ENCODE measurements at places on chromosomes 11 and 22.

DNA sequence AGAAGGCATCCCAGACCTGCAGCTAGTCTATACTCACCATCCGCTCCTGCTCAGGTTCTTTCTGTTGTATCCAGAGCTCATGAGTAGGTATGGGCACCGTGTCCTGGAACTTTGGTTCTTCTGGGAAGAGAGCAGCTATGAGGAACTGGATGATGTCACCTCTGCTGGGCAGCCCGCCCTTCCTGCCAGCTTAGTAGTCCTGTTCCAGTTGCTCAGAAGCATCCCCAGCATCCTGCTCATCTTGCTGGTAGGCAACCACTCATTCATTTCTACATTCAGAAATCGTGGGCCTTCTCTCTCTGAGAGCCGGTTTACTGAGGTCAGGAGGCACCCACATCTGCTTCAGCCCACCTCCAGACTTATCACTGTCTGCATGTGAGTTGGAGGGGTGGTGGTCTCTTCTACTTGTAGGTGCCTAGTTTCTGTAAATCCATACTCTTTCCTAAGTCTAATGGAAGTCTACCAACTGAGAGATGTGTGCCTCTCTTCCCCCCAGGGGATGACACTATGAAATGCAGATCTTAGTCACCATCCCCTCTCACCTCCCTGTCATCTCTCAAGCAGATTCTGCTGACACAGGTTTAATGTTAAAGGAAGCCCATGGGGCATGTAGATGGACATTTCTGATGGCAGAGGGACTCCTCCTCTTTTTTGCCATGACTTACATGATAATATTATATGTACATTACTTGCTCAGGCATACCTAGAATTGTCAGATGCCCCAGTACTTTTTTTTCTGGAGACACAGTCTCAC, 29.6 kb upstream of the CCDC134 start:
- DNase-seq = peak; percentile 8

GRCh38 chr11:2999464-2999998, 7.4 kb upstream of the NAP1L4 start:
- no peak for DNase-seq

DNA sequence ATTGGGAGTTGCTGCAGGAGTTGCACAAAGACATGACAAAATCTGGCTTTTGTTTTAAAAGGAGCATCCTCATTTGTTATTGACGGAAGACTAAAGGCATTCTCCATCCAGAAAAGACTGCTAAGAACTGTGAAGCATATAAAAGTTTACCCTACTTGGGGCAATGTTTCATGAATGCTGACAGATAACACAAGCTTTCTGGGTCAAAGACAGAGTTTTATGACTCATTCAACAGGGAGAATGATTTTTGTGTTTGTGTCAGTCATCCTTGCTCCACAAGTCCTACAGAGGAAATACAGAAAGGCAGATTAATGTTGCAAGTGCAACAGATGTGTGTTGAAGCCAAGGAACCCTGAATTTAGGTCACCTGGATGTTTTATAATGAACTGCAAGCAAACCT, 2.5 kb downstream of the GLYATL1 start:
- no peak for DNase-seq

GRCh38 chr22:25125693-25126357, 73.8 kb upstream of the CRYBB3 start:
- DNase-seq = no peak

DNA sequence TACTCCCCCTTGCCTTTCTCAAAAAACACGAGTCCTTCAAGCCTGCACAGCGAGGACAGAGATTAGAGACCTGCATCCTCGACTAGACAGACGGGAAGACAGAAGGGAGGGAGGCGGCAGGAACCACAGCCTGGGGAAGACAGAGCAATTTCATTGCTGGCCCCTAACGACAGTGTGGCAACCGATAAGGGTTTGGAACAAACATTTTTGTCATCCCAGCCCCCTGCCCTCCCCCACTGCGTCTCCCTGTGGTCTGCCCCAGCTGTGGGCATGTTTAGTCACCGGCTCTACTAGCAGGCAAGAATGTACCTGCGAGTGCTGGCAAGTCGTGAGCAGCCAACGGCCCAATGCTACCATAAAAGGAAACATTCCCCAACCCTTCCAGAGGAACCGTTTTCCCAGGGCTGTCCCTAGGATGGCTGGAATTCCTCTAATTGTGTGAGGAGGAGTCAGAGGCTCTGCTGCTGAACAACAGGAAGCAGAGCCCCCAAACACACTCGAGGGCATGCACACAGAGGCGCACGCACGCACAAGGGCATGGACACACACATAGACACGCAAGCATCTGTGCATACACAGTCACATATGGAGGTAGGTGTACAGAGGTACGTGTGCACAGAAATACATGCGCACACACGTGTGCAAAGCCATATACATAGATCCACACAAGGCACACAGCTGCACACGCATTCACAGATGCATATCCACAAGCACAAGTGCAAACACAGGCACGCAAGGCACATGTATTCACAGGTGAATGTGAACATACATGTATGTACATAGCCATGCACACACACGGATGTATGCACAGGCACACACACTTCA, 58.3 kb downstream of the MYH9 start:
- DNase-seq = peak; percentile 80

GRCh38 chr11:131762346-131763110, 392.1 kb downstream of the NTM start:
- no peak for DNase-seq

DNA sequence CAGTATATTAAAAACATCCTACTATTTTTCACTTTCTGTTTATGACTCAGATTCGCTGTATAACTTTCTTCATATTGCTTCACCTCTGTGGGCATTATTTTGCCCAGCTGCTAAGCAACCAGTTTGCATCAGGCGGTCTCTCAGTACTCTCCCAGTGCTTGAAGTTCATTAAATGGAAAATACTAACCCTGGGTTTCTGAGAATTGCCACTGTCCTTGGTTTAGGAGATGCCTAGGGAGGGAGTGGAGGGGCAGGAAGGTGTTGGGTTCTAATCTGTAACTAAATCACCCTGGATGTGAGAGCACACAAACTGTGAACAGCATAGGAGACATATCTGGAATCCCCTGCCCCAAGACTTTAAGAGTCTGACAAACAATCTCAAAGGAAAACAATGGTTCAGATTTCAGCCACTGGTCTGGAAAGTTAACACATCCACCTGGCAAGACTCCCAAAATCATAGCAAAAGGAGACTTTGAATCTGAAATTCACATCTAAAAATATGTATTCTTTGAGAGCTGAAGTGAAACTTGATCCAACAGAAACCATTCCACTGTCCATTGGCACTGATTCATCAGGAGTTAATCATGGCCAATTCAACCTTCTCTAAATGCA, 540.0 kb downstream of the SOX6 start:
- DNase-seq = peak; percentile 72

DNA sequence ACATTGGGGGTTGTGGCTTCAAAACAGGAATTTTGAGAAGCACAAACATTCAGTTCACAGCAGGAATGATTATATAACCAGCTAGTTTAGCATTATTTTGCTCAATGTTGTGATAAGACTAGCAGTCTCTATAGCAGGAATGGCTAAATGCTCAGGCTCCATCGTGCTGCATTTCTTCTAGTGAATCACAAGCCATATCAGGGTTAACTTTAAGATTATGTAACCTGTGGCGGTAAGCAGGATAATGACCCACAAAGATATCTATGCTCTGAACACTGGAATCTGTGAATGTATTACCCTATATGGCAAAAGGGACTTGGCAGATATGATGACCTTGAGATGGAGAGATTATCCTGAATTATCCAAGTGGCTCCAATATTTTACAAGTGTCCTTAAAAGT, 14.8 kb downstream of the FSHB start:
- no peak for DNase-seq

GRCh38 chr22:23143119-23143518, 1.3 kb upstream of the RSPH14 start:
- DNase-seq = no peak

GRCh38 chr11:70477609-70478008, 79.3 kb downstream of the CTTN start:
- no peak for DNase-seq

GRCh38 chr11:64605656-64606585, 14.9 kb downstream of the SLC22A12 start:
- no peak for DNase-seq

- no peak for DNase-seq
Measured at GRCh38 chr22:22362936-22363335, 118.3 kb downstream of the VPREB1 start.

- DNase-seq = no peak
Measured at GRCh38 chr11:48210052-48210451, 6.6 kb upstream of the OR4B1 start.

- no peak for DNase-seq
Measured at GRCh38 chr11:75539459-75540334, 14.0 kb upstream of the GDPD5 start.

DNA sequence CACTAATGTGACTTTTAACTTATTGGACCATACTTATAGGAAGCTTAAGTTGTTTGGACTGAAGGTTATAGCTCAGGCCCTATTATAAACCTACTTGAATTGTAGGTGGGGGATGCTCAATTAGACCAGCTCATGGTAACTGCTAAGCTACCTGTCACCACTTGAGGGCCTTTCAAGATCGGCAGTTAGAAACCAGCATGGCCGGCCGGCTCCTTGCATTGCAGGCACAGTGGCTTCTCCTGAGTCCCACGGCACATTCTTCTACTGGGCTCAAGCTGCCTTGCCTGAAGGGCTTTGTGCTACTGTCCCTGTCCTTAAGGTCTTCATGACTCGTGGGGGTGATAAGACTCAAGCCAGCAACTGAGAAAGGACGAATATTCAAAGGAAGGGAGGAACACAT, 70.8 kb downstream of the TBC1D22A start:
- DNase-seq = no peak

DNA sequence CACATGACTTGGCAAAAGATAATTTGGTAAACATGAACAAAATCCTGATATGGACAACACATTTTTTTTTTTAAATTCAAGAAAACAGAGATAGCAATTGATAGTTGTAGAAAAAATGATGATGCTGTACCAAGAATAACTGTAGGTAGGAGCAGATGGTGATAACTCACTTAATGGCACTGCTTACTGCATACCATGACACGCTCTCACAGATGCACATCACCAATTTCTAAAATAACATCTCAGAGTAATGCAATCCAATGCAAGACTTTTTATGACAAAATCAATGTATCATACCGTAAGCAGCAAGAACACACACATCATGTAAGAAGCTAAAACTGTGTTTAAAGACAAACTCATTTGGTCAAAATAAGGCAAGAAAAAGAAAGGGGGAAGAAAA, 96.2 kb downstream of the LARGE2 start:
- DNase-seq = no peak

DNA sequence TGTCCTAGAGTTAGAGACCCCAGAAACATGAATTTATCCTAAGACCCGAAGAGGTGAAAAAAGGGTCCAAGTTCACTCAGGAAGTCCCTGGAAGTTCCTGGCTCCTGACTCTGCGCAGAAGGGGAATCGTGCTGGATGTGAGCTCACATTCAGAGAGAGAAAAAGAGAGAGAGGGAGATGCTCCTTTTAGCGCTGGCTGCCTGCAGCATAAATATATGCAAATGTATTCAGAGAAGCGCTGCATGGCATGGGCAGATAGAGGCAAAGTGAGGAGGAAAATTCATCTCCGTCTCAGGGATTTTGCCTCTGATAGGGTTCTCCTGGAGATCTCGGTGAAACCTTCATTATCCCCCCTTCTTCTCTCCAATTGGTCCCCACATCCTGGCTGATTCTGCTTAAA, 517.2 kb downstream of the MN1 start:
- no peak for DNase-seq

- DNase-seq = peak; percentile 36
Measured at GRCh38 chr11:71420455-71421241, 27.5 kb downstream of the DHCR7 start.

DNA sequence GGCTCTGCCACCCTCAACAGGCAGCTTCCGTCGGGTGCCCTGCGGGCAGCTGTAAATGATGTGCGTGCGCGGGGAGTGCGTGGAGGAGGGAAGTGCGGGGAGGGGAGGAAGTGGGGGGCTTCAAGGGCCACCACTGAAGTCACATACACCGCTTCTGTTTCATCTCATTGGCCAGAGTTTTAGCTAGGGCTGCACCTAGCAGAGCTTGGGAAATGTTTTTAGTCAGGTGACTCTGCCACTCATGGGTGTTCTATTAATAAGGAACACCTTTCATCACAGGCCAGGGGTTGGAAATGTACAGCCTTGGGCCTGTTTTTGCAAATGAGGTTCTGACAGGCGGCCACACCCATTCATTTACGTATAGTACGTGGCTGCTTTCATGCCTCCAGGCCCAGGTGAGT, 14.6 kb downstream of the FAM118A start:
- no peak for DNase-seq

GRCh38 chr22:43257549-43257948, 70.6 kb upstream of the TTLL12 start:
- DNase-seq = no peak

GRCh38 chr11:33068611-33069340, 29.4 kb downstream of the TCP11L1 start:
- DNase-seq = no peak

DNA sequence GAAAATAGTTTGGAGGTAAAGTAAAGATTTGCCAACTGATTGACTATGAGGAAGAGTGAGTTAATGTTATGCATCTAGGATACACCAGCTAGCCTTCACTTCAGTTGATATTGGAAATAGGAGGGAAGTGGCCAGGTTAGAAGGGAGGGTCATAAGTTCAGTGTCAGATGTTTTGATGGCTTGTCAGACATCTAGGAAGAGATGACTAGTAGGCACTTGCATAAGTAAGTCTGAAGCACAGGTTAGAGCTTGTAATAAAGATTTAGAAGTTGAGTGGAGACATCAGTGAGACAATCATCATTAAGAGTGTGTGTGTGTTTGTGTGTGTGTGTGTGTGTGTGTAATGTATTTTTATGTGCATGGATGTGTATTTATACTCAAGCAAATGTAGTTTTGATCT, 146.1 kb downstream of the OR4C45 start:
- DNase-seq = no peak

DNA sequence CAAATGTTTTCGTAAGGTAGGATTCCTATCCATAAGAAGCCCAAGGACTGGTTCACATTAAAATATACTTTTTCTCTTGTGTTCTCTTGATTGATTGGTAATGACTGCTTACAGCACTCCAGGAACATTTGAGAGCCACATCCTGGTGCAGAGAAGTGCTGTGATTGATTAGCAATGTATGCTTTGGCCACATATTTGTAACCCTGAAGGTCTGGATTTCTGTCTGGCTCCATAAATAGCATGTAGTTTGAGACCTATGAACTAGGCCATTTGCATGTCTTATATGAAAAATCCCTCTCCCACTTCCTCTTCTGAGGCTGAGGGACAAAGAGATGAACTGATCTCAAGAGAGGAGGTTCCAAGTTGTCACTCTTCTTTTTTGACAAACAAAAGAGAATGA, 49.3 kb upstream of the CD44 start:
- DNase-seq = no peak
